ENCODE measurements at places on chromosomes 1 and 21.

- no peak for DNase-seq
These were observed 298.3 kb downstream of the PDE4B start for GRCh38 chr1:66090859-66091457.

GRCh38 chr1:48371598-48371997 is 100.4 kb downstream of the SPATA6 start:
- DNase-seq: no peak

- no peak for DNase-seq
These were observed 70.5 kb downstream of the STUM start for GRCh38 chr1:226619031-226619430.

DNA sequence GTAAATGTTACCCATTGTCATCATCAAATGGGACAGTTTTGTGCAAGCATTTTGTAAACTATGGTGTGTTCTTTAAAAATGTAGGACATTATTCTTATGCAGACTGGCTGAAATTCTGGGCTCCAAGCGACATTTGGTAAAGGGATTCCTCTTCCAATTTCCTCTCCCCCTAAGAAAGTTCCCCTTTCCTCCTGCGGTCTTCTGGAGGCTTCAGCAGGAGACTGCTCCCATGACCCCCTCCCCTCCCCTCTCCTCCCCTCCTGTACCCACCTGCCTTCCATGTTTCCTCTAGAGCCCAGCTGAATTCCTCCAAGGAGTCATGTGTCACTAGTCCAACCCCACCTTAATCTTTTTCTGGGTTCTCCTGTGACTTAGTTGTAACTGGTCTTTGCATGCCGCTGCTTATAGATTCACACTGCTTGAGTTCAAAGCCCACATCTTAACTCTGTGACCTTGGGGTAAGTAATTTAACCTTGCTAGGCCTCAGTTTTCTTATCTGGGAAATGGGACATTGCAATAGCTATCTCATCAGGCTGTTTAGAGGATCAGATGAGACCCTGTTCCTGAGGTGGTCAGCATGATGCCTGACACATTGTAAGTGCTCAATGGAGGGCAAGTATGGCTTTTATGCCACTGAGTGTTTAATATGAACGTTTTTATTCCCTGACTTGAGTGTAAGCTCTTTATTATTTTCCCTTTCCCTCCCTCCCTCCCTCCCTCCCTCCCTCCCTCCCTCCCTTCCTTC is 69.9 kb upstream of the WDR26 start:
- DNase-seq: no peak

GRCh38 chr1:23035823-23036452 is 16.7 kb downstream of the KDM1A start:
- DNase-seq: no peak

GRCh38 chr1:157099633-157100009 is at the start of gene ETV3L:
Gene ETV3L (minus strand): TSS chr1:157099808. CDS start chr1:157099523, 285 bp downstream.
- no peak for DNase-seq

DNA sequence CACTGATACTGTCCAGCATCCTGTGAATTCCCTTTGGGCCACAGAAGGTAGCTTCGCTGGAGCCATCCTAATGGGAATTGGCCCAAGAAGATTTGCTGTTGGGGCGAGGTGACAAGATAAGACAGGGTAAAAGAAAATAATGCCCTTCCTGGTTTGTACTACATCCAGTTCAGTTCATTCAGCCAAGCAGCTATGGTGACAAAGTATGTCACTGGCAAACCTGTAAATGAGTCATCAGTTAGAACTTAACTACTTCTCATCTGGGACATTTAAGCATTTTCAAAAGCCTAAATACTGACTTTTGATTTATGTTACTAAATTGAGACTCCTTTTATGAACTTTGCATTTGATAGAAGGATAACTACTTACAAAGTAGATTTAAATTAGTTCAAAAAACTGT is 54.2 kb downstream of the WDR64 start:
- DNase-seq: no peak

DNA sequence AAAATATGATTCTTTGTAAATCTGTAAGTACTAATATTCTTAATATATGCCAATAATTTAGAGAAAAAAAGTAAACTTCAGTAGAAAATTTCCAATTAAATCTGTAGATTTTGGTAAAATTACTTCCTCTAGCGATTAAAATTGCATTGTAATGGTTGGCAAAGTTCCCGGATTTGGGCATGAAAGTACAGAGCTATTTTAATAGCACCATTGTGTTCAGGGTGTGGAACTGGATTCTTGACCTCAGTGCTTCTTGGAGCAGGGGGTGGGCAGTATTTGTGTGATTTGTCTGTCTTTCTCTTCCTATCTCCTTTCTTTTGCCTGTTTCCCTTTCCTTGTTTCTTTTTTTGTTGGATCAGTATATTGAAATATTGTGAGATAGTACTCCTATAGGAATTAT is 72.1 kb downstream of the DNM3 start:
- DNase-seq: no peak

GRCh38 chr1:110464340-110464739 is 13.4 kb downstream of the PROK1 start:
- no peak for DNase-seq

DNA sequence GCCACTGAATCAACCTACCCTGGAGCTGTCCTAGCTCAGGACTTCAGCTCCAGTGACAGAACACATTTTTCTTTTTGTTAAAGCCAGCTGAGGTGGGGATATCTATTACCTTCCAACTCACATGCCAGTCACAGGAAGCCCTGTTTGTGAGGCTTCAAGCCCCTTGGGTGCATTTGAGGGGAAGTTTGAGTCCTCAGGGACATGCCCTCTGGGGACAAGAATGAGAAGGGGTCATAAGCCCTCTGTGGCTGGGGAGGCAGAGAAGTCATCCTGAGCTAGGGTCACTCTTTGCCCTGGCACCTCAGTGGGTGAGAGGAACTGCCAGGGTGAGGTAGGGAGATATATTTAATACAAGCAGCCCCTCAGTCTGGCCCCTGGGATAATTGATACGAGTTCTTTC is 33.5 kb upstream of the CLDN14 start:
- no peak for DNase-seq

DNA sequence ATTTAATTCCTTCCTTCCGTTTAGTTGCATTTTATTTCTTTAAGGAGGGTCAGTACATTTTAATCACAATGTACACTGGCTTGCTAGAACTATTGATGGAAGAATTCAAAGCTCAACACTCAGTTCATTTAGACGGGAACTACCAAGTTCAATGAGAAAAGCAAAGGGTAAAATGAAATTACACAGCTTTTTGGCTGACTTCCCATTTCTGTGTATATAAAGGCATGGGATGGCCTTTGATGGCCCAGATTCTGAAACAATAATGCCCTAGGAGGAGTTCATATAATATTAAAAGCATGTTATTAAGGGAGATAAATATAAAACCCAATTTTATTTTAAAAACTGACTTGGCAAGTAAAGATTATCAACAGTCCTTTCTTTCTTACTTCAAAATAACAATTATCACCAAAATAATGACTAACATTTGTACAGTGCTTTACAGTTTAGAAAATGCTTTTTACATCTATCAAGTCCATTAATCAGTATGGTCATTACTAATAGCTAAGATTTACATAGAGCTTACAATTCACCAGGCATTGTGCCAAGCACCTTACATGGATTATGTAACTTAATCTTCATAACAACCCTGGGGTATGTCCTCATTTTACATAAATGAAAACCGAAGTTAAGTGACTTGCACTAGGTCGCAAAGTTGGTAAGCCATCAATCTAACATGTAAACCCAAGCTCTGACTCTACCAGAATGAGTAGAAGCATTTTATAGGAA is 402.4 kb downstream of the OMA1 start:
- DNase-seq: no peak

- no peak for DNase-seq
These were observed 144.4 kb upstream of the POU3F1 start for GRCh38 chr1:38190983-38191382.

DNA sequence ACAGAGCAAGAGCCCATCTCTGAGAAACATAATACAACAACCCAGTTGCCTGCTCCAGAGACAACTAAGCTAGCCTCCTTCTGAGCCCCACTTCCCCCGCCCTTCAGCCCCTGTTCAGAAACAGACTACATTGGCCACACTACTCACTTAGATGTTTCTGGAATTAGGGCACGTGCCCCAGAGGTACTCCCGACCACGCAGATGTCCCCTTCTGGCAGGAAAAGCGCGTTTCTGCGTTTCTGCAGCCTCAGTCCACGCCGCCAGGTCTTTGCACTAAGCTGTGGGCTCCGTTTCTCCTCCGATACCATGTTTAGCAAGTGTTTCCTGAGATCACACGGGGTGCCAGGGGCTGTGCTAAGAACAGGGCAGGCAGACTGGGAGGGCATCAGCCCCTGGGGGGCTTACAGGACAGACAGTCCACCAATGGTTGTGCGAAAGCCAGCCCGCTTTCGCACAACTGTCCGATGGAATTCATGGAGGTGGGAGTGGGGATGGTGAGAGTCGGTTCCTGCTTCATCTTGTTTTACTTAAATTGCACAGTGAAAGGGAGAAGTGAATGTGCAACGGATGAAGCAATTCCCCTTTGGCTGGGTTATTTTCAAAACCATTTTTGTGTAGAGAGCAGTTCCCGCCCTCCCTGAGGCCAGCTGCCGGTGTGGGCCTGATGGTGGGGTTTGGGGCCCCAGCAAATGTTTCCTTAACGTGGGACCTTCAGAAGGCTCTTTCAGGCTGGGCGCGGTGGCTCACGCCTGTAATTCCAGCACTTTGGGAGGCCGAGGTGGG is 2.7 kb downstream of the PIK3CD start:
- peak; percentile 57 for DNase-seq

DNA sequence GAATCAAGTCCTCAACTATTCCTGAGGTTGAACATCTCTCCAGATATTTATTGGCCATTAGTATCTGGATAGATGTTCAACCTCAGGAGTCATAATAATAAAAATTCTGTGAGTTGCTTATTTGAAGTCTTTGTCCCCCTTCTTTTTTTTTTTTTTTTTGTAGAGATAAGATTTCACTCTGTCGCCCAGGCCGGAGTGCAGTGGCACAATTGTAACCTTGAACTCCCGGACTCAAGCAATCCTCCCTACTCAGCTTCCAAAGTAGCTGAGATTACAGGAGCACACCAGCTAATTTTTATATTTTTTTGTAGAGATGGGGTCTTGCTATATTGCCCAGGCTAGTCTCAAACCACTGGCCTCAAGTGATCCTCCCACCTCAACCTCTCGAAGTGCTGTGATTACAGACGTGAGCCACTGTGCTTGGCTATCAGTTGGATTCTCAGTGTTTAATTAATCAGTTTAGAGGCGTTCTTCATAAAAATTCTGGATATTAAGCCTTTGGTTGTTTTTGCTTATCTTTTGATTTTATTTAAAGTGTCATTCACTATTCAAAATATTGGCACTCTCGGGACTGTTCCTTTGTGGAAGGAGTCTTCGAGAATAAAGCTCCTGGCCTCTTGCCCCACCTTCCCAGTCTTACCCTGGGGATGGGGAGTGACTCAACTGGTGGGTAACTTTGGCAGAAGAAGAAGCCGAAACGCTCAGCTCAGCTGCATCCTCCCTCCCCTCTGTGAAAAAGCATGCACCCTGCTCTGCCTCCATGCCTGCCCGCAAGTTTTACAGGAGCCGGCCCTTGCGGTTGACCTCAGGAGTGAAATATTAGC is 11.2 kb upstream of the HYI start:
- no peak for DNase-seq

DNA sequence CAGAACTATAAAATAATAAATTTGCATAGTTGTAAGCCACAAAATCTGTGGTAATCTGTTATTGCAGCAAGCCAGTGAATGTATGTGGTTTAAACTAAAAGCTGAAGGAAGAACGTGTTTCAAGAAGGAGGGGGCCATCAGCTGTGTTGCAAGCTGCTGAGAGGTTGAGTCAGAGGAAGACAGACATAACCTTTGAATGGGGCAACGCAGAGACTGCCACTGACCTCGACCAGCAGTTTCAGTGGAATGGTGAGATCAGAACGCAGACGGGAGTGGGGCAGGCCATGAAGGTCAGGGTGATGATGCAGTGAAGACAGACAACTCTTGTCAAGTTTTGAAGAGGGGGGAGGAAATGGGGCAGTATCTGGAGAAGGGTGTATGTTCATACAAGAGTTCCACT is 23.2 kb upstream of the QSOX1 start:
- DNase-seq: peak; percentile 54

DNA sequence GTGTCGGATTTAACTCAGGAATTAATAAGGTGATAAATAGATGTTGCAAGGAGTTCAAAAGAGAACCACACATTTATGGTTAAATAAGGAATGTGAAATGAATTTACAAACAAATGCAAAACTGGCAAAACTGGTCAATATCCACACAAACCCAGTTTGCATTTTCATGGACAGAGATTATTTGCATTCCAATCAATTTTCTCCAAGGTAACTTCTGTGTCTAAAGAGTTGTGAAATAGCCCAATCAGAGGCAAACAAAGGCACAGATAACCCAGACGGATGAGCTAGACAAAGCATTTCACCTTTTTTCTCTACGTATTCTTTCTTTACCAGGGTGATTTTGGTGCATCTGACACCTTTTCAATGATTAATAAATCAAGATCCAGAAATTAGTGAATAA is 63.9 kb downstream of the MAP3K7CL start:
- no peak for DNase-seq

DNA sequence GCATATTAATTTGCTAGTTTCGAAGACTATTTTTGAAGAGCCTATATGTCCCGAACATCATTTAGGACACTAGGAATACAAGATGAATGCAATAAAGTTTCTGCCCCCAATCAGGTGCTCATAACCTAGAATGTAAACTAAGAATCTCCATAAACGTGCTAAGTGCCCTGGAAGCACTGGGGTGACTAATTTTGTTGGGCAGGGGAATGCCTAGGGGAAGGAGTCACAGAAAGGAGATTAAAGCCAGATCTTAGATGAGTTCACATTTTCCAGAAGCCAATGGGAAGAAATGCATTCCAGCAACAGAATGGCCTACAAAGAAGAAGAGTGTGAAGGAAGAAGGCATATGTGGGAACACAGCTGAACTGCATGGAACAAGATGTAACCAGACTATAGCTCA is 19.5 kb downstream of the SCYL3 start:
- DNase-seq: no peak

- DNase-seq: no peak
These were observed 248.6 kb downstream of the TBX15 start for GRCh38 chr1:118739501-118739900.

DNA sequence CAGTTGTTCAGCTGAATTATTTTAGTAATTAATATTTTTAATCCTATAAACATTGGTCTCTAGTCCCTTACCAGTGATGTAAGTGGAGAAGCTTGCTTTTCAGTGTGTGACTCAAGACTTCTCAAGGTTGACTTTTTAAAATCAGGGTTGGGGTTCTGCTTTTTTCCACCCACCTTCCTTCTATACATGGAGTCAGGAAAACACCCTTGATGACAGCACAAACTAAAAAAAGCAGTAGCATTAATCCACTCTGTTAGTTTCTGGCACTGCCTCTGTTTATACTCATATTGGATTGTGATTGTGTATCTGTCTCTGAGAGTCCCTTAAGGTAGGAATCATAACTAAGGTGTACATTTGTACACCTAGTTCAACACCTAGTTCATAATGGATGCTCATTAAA is 8.3 kb upstream of the PLEKHO1 start:
- no peak for DNase-seq

DNA sequence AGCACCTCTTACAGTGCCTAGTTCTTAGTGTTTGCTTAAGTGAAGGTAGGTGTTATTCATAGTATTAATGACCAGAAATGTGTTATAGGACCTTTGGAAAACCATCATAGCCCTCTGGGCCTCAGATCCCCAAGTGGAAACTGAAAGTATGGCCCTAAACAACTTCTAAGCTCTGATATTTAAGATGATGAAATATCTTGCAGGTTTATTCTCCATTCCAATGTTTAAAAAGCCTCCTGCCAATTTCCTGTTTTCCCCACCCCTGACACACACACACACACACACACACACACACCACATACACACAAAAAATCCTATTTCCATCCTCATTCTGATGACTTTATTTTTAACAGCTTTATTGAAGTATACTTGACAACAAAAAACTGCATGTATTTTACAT is 108.2 kb downstream of the DIRAS3 start:
- no peak for DNase-seq

GRCh38 chr1:15249081-15249480 is 2.1 kb downstream of the FHAD1 start:
- peak; percentile 79 for DNase-seq
